A172 (cell line): ENCODE measurements at places on chromosomes 3 and 15. TPM values are rescaled to one million over a fixed set of nuclear protein-coding genes. Genes with fewer than 3 reads are reported as not detected.
A peak's percentile ranks its signal among the peaks of the same experiment; 100 is the strongest.

DNA sequence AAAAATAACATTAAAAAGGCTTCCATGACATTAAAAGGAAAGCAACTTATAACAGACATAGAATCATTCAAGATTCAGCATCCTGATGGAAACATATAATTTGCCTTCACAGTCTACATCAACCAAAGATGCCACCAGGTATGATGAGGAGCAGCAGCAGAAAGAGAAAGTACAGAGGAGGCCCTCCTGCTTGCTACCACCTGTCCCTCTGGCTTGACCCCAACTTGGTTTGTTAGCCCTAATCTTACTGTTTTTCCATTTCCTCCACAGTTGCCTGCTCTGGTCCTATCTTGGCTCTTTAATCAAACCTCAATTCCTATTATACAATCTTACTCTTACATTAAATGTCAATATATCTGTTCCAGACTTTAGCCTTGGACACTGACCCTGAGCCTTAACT lies 171.3 kb downstream of the DPH6 start:
- DNase-seq, result no peak

ST3GAL6 gene
- 4.0 and 11.1 TPM in 2 replicates for total RNA-seq

WDR49 gene
- total RNA-seq, result 0.07 and 0.17 TPM in 2 replicates

- no peak for DNase-seq
Observed at GRCh38 chr15:92480361-92480760, 86.7 kb downstream of the ST8SIA2 start.

GRCh38 chr3:184299488-184300377 lies 692 bp downstream of the PSMD2 start:
- DNase-seq, result no peak

FURIN gene
- 56.1 and 60.0 TPM in 2 replicates for total RNA-seq

HYAL1 gene
- total RNA-seq, result 0.72 and 2.3 TPM in 2 replicates

MORC1 gene
- total RNA-seq, result not detected in 2 replicates

DNA sequence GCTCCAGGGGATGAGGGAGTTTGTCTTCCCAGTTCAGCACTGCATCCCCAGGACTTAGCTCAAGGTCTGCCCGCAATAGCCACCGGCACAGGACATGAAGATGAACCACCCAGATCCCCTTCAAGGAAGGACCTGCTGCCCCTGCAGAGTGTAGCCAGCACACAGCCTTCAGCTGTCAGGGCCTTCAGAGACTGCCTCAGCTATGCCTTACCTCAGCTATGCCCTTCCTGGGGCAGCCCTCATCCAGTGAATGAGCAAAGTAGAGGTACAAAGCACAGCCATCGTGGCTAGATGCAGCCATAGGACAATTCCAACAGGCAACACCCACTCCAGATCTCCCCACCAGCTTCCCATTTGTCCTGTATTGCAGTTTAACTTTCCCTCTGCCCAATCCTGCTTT lies 291.2 kb upstream of the STT3B start:
- no peak for DNase-seq

GRCh38 chr3:117495620-117496019 lies 786.0 kb downstream of the TUSC7 start:
- DNase-seq, result no peak

DNA sequence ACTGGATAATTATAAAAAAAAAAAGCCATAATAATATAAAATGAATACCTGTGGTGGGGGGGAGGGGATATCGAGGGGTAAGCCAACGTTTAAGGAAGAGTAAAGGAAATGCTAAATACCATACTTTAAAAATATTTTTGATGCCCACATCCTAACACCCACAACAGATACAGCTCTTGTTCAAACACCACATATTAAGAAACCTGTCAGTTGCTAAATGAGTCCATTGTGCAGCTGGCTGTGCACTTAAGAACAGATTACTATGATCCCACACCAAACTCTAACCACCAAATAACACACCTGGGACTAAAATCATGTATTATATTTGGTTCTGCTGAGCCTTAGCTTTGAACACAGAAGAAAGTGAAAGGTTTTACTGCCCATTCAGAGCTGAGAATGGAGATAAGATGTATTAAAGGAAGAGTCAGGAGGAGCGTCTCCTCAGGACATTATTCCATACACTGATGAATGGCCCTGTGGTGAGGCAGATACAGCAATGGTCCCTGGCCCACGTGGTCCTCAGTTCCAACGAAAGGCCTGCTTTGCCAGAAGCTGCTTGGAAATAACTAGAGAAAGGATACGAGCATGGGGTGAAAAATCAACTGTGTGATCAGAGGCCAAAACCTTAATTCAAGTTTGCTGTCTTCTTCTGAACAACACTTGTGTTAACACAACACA lies 515.4 kb downstream of the FOXP1 start:
- DNase-seq, result no peak

TIMMDC1 gene
- 74.4 and 113 TPM in 2 replicates for total RNA-seq

HRH1 gene
- total RNA-seq, result 11.3 and 12.7 TPM in 2 replicates

ASB7 gene
- total RNA-seq, result 11.4 and 12.6 TPM in 2 replicates

DNA sequence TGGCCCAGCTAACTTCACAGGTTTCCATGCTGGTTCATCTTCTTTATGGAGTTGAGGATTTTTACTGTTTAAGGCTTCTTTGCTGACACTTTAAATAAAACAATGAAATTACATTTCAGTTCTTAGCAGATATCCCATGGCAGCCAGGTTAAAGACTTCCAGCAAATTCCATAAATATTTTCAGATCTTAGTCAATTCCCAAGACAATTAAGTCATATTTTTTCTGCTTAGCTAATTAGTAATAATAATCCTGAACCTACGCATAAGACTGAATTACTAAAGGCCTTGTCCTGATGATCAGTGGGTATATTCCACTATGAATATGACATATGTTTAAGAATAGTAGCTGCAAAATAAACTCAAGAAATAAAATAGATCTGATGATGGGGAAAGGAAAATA lies 83.3 kb downstream of the NR2E3 start:
- no peak for DNase-seq

DNA sequence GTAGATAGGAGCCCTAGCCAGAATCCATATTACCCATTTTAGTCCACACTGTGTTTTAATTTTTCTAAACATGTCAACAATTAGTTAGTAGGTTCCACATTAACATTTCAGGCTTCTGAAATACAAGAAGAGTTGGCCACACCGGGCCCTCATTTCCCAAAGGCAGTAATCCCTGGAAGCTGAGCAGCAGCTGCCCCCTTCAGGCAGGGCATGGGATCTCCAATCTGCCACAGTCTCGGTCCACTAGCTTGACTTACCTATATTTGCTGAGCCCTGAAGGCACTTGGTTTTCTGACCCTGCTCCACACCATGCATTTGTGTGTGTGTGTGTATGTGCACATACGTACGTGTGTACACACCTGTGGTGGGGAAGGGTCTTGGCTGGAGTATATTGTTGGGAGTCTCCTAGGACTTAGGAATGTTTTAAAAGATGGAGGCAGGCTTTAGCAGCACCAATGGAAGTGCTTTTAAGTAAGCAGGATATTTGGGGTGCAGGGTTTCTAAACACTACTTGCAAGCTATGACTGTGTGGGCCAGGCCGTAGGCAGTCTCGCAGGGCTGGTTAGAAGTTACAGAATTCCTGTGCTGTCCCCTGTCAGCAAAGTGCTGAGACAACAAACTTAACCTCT lies 71.2 kb upstream of the SOX14 start:
- peak; percentile 10 for DNase-seq

DNA sequence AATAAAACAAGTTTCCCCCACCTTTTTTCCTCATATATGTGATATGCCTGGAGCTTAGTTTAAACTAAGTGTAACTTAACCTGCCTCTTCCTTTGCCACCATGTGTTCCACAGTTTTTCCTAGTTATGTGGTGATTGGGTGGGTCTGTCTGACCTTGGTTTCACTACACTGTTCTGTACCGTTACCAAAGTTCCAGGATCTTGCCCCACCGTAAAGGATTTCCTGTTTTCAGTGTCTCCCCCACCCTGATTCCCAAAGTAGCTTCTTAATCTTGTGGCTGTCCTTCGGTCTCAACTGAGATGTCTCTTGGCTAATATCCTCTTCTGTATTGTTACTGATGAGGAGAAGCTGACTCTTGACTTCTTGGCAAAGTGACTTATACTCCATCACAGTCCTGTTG lies 6.4 kb upstream of the MGA start:
- no peak for DNase-seq

DNA sequence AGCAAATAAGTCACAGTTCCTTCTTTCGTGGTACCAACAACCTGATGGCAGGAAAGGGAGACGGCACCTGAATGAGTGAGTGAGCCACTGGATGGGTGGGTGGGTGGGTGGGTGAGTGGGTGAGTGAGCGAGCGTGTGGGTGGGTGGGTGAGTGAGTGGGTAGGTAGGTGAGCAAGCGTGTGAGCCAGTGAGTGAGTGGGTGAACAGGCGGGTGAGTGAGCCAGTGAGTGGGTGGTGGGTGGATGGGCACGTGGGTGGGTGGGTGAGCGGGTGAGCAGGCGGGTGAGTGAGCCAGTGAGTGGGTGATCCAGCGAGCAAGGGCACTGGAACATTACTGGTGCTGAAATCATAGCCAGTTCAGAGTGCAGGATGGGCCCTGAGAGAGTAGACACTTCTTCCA lies 152.8 kb downstream of the MEGF11 start:
- DNase-seq, result no peak

FOXB1 gene
- not detected in 2 replicates for total RNA-seq

DNA sequence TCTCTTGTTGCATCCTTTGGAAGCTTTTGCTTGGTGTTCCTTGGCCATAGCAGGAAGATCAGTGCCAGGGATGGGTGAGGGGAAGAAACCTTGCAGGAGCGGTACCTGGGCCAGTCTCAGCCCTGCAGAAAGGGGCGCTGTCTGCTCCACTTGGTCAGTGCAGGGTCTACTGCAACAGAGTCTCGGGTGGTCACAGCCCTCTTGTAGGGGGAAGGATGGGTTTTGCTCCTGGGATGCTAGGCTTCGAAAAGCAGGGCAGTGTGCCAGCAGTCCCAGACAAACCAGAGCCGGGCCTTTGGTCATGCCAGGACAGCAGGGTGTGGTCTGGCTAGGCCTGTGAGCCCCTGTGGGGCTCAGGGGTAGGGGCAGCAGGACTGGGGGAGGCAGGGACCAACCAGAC lies 186.7 kb downstream of the APBA2 start:
- DNase-seq, result no peak

DNA sequence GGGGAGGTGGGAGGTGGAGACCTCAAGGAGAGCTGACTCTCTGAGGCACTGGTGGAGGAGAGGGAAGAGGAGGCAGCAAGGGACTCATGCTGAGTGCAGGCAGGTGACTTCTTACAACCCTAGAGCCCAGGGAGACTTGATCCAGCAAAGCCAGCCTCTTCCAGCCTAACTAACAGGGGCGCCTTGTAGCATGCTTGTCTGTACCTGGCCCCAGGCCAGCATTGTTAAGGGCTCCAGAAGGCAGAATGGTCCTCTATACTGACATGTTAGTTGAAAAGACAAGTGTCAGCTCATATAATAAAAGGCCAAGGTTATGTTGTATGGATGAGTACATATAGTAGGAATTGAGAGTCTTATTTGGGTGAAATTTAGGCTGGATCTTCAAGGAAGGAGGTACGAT lies 65.4 kb downstream of the CHDH start:
- DNase-seq, result no peak

DNA sequence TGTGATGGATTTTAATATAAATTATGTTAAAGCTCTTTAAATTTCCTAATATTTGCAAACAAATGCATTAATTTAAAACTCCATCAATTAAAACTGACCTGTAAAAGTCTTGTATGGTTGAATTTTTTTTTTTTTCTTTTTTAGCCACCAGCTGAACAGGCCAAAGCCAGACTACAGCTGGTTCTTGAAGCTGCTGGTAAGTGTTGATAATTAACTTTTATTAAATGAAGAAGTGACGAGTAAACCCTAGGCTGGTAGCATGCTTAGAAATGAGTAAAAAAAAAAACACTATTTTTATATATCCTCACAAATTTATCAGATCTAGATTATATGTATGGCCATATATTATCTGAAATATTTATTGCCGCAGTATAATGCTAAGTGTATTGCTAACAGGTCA lies 216.3 kb upstream of the MLF1 start:
- no peak for DNase-seq

GRCh38 chr3:107258300-107258699 lies 118.9 kb upstream of the CCDC54 start:
- DNase-seq, result no peak

DNA sequence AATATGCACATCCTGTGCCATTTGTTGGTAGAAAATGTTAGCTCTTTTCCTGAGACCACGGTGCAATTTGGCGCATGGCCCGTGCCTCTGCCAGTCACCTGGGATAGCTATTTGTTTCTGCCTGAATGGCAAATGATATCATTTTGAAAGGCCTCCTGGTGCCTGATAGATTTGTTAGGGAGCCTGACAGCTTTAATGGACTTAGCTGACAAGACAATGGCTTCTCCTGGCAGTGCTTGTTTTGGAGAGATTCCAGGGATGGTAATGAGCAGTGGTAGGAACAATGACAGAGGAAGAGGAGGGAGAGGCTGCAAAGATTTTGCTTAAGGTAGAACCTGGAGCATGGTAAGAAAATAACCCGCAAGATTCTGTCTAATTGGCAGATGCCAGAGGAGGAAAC lies 268.5 kb downstream of the CLSTN2 start:
- peak; percentile 32 for DNase-seq

- DNase-seq, result peak; percentile 94
Observed at GRCh38 chr3:186882881-186883685, 40.6 kb downstream of the ADIPOQ start.

GRCh38 chr15:86557018-86557550 lies 477.4 kb downstream of the AGBL1 start:
- DNase-seq, result no peak

SCAANT1 gene
- total RNA-seq, result not detected in 2 replicates

- DNase-seq, result no peak
Observed at GRCh38 chr3:149902498-149903139, 68.1 kb downstream of the PFN2 start.

- DNase-seq, result no peak
Observed at GRCh38 chr15:70513819-70514218, 249.5 kb downstream of the UACA start.

GRCh38 chr15:57591822-57592367 lies at the start of gene MYZAP:
Gene MYZAP (plus strand): TSS chr15:57591904. CDS start chr15:57592035, 131 bp downstream.
- no peak for DNase-seq

GPD1L gene
- 19.9 and 24.3 TPM in 2 replicates for total RNA-seq

- DNase-seq, result no peak
Observed at GRCh38 chr15:56754772-56755370, 21.6 kb upstream of the ZNF280D start.

DNA sequence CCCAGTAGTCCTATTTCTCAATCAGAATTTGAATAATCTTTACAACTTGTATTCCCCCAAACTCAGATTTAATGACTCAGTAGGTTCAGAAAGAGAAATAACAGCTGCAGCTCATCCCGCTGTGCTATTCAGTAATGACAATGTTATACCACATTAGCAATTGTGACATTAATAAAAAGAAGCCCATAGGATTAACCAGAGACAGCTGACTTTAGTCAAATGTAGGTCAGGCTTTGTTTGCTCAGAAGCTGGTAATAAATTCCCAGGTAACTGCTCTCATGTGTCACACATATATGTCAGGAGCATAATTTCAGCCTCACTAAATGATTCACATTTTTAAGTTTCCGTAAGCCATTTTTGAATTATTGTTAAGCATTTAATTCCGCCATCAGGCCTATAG lies 222.0 kb upstream of the UBE2E2 start:
- no peak for DNase-seq

MAN2A2 gene
- total RNA-seq, result 7.3 and 8.0 TPM in 2 replicates

GOLGA8K gene
- total RNA-seq, result 0.91 TPM in 1 of 2 replicates, not detected in the other
